Myocyte (in vitro differentiated cells): ENCODE measurements at places on chromosomes 7 and 10. TPM values are rescaled to one million over a fixed set of nuclear protein-coding genes. Genes with fewer than 3 reads are reported as not detected.

- no peak for DNase-seq
These were observed 162.4 kb upstream of the MEOX2 start for GRCh38 chr7:15848901-15849300.

DNA sequence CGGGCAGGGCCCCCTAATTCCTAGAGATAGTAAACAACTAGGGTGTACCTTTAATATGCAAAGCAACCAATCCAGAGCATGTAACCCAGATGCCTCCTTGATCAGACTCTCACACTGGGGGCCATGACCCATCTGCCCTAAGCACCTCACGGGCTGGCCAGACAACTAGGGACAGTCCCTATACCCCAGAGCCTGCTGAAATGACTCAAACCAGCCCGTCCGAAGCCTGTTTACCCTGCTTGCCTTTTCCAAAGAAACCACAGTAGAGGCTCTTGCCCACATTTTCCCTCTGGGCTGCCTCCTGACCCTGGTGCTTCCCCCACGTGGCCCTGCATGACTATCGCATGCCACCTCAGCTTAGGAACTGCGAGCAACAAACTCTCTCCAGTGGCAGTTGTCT, 46.2 kb downstream of the RGS10 start:
- no peak for DNase-seq

DNA sequence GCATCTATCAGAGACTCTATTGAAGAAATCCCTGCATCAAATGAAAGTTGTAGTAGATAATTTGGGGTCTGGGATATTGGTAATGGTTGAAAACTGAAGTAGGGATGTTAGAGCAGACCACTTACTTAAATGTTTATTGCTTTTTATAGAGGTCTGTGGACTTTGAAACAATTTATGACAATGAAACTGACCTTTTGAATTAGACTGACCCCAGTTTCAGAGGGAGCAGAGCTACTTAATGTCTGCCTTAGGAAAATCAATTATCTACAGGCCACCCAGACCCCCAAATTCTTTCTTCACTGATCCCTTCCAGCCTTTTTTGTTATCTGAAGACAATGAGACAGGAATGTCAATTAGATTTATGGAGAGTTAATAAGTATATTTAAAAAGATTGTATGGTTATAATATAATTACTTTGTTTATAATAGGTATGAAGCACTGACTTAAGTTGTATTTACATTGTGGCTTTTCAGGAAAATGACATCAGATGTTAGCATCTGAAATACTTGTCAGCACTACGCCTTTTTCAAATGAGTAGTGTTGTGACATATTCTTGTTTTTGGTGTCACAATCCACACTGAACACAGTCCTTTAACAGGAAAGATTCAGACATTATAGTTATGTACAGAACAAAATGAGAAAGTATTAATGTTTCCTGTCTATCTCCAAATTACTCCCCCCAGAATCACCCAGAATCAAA, 13.9 kb downstream of the MGAM2 start:
- no peak for DNase-seq

Gene LRRC4
- 1.3 and 1.7 TPM in 2 replicates for total RNA-seq

Gene TMEM254
- total RNA-seq, result 7.4 and 11.2 TPM in 2 replicates
